ENCODE measurements at places on chromosomes 7 and 10. TPM values are rescaled to one million over a fixed set of nuclear protein-coding genes. Genes with fewer than 3 reads are reported as not detected.

The OR2A42 gene
- not detected for total RNA-seq

The UPF2 gene
- total RNA-seq = 22.4 TPM

The DDC gene
- total RNA-seq = not detected

The SLC18A3 gene
- total RNA-seq = not detected

The CPXM2 gene
- not detected for total RNA-seq

The ACTR3C gene
- total RNA-seq = not detected

The SPDYE9 gene
- not detected for total RNA-seq

The GPR37 gene
- total RNA-seq = not detected

The CYP2C8 gene
- not detected for total RNA-seq

The SERPINE1 gene
- total RNA-seq = 1,006 TPM

The IQCE gene
- 20.9 TPM for total RNA-seq

The RBP3 gene
- not detected for total RNA-seq

The PLCE1 gene
- total RNA-seq = 0.52 TPM

The ANKRD61 gene
- not detected for total RNA-seq

The EN2 gene
- not detected for total RNA-seq

The PTPRZ1 gene
- total RNA-seq = not detected

The FBXO24 gene
- total RNA-seq = 0.19 TPM

The FAM170B gene
- total RNA-seq = not detected

The AGR2 gene
- not detected for total RNA-seq
